Cerebellum (tissue), 4 donors: ENCODE measurements at places on chromosomes 7 and 10. TPM values are rescaled to one million over a fixed set of nuclear protein-coding genes. Genes with fewer than 3 reads are reported as not detected.

PPP1R3C gene
- total RNA-seq: 19.6 TPM

NRCAM gene
- 194 TPM for total RNA-seq

PHYHIPL gene
- total RNA-seq: 38.8 TPM

SMURF1 gene
- 19.4 TPM for total RNA-seq

C10orf120 gene
- total RNA-seq: not detected

ZCWPW1 gene
- 2.8 TPM for total RNA-seq
